ENCODE measurements at places on chromosomes 11 and 22.
A peak's percentile ranks its signal among the peaks of the same experiment; 100 is the strongest.

GRCh38 chr22:49510718-49511117 is 317.0 kb downstream of the BRD1 start:
- DNase-seq = no peak

GRCh38 chr22:39308614-39309363 is 10.6 kb downstream of the RPL3 start:
- DNase-seq = peak; percentile 90

DNA sequence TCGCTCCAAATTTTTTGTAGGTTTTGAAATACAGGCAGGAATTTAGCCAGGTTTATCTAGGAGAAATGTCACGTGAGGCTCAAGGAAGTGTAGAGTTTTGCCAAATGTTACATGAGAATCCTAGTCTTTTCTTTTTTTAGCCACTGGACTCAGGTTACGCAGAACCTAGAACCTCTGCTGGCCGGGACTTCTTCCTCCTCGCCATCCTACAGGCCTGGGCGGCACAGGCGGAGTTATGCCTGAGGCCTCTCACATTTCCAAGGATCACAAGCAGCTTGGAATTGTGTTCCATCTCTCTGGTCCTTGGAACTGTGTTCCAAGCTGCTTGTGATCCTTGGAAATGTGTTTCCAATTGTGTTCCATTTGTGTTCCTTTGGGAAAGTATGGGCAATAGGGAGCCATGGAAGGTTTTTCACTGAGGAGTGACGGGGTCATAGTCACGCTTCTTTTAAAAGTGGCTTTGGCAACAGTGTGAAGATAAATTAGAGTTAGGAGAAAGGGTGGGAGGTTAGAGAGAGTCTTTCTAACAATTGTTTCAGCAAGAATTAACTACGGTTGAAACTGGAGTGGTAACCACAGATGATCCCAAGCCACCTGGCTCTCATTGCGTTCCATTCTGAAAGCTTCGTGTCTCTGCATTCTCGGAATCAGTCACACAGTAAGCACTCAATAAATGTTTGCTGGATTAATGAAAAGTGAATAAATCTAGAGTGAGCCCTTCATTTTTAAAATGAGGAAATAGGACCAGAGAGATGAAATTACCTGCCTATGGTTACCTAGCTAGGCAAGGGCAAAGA is 12.5 kb upstream of the POU2AF1 start:
- DNase-seq = no peak

DNA sequence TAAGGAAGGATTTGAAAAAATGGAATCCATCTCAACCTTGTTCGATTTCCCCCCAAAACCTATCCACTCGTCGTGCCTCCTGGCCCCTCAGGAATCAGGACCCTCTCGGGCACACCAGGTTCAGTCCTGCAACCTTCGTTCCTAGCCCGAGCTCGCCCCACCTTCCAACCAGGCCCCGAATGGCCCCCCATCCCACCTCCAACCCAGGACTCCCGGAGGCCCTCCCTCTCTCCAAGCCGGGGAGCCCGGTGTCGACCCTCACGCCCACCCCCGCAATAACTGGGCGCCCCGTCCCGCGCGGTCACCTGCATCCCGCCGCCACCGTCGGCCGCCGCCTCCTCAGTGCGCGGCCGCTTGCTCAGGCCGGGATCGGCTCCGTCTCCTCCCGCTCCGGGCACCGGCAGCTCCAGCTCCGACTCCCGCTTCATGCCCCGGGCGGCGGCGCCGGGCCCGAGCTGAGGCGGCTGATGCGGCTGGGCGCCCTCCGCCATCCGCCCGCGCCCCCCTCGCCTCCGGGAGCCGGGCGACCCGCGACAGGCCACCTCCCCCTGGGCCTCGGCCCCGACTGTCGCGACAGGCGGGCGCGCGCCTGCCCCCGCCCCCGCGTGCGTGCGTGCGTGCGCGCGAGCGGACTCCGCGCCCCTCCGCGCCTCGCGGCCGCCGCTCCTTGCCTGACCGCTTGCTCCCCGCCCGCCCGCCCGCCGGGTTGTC is 534 bp downstream of the RBFOX2 start:
- no peak for DNase-seq

GRCh38 chr11:93285430-93285829 is 45.1 kb upstream of the DEUP1 start:
- DNase-seq = no peak

GRCh38 chr11:127997594-127997993 is 589.8 kb downstream of the ETS1 start:
- no peak for DNase-seq

GRCh38 chr11:103929170-103929903 is 107.1 kb upstream of the DDI1 start:
- no peak for DNase-seq

GRCh38 chr11:130449996-130450769 is 1.7 kb downstream of the ADAMTS15 start:
- DNase-seq = no peak

- DNase-seq = no peak
Observed at GRCh38 chr11:34397120-34397519, 39.3 kb upstream of the ABTB2 start.

DNA sequence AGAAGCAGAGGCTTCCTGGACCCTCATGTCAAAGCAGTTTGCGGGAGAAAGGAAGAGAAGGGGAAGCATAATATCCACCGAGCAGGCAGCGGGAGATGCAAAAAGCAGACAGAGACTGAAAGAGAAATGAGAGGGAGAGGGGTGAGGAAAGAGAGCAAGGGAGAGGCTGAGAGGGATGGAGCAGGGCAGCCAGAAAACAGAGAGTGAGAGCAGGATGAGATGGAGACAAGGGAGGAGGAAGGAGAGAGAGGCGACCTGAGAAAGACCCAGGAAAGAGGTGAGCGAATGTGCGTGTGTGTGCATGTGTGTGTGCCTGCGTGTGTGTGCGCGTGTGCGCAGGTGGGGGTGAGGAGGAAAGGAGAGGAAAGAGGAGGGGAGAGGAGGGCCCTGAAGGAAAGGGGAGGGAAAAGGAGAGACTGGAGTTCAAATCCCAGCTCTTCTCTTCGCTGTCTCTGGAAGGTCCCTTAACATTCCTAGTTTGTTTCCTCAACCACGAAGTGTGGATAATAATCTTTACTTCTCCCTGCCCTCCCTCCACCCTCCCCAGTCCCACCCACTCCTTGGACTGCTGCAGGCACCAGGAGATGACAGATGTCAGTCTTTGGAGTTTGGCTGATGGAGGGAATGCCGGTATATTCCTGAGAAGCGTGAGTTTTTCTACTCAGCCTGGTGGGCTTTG is 67.9 kb downstream of the ISX start:
- no peak for DNase-seq

DNA sequence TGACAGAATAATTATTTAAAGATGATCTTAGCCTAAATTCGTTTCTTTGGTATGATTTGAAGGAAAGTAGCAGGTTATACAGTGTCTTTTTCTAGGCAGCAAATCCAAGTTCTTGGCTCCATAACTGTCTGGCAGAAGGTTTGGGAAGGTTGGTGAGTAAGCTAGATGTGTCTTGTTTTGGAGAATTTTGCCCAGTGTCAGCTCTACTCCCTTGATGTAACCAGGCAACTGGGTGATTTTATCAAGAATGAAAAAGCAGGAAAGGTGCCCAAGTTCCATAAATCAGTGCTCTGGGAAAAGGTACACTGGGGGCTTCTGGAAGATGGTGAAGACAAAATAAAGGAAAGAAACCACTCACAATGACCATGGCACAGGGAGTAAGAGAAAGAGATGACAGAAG is 71.5 kb upstream of the USP47 start:
- no peak for DNase-seq

DNA sequence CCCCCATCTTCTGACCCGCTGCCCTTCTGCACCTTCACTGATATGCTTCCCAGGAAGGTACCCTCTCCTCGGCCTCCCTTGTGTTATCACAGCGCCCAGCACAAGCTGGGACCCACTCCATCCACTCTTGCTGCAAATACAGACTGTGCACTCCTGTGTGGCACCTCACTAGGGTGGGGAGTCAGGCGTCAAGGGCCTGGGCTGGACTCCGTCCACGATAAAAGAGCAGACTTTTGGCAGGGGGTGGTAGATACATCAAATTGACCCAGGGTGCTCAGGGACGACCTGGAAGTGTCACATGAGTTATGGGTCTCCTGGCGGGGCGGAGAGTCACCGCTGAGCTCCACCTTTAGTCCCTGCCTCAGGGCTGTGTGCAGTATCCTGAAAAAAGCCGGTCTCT is 908 bp downstream of the TRPM5 start:
- DNase-seq = no peak

DNA sequence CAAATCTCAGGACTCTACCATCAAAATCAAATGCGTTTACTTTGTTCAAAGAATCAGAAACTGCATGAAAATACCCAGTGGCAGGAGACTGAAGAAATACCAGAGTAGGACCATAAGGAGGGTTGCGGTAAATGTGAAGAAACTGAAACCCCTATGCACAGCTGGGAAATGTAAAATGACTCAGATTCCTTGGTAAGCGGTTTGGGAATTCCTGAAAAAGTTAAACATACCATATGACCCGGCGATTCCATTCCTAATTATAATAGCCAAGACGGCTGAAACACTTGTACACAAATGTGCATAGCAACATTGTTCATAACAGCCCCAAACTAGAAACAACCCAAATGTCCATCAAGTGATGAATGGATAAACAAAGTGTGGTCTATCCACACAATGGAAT is 114.1 kb upstream of the GRAMD1B start:
- peak; percentile 12 for DNase-seq

GRCh38 chr22:41681616-41682015 is 7.1 kb downstream of the SNU13 start:
- DNase-seq = no peak

- no peak for DNase-seq
Observed at GRCh38 chr11:42296910-42297309, 837.5 kb upstream of the LRRC4C start.

- peak; percentile 24 for DNase-seq
Observed at GRCh38 chr22:46355369-46355995, 20.0 kb downstream of the TRMU start.

DNA sequence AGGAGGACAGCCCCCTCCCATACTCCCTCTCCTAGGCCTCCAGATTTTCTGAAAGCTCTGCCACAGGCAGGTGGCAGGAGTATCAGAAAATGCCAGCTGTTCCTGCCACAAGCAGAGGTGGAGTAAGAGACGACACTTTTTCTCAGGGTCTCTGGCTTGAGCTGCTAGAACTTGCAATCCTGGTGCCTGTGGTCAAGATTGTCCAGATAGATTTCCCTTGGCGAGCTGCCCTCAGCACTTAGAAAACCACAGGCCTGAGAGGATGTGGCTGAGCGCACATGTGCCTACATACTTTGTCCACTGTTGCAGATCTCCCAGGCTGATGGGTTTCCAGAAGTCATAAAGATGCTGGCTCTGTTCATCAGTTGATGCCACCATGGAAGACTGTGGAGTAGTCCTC is 65.7 kb upstream of the NAV2 start:
- peak; percentile 95 for DNase-seq

DNA sequence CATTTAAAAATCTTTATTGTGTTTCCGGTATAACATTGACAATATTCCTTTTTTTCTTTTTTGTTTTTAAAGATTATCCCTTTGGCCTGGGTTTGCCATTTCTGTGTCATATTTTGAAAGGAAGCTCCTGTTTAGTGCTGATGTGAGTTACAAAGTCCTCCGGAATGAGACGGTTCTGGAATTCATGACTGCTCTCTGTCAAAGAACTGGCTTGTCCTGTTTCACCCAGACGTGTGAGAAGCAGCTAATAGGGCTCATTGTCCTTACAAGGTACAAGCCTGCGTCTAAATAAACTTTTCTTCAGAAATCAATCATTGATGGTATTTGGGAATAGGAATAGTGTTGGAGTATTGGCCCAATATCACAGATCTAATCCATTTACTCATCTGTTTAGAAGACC is 19.8 kb downstream of the PIWIL4 start:
- no peak for DNase-seq

DNA sequence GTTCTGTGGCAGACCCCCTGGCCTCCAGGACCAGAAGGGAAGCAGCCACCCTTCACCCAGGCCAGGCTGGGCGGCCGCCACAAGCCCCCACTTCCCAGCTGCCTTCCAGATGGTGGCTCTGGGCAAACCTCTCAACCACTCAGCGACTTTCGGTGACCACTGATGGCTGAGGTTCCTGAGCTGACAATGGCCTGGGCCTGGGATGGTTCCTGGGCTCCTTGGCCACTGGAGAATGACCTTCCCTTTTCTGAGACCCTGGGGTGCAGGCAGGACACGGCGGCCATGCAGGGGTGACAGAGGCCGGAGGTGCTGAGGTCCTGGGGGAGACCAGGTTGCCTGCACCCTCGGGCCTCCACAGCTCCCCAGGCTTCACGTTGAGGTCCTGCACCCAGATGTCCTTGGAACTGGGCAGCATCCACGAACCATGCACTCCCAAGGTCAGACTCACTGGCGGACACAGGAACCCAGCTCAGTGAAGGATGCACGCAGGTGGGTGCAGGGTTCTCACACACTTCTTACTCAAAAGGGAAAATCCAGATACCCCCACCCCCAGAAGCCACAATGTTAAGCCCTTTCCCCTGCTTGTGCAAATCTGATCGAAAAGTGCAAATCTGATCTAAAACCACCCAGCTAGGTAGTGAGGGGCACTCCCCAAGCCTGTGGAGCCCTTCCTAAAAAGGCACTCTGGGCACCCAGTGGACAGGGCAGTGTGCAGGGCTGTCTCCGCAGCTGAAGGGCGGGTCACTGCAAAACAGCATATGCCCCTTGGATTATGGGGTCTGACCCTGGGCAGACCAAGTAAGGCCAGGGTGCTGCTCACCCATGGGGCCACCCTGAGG is 13.9 kb upstream of the PHLDA2 start:
- DNase-seq = no peak

DNA sequence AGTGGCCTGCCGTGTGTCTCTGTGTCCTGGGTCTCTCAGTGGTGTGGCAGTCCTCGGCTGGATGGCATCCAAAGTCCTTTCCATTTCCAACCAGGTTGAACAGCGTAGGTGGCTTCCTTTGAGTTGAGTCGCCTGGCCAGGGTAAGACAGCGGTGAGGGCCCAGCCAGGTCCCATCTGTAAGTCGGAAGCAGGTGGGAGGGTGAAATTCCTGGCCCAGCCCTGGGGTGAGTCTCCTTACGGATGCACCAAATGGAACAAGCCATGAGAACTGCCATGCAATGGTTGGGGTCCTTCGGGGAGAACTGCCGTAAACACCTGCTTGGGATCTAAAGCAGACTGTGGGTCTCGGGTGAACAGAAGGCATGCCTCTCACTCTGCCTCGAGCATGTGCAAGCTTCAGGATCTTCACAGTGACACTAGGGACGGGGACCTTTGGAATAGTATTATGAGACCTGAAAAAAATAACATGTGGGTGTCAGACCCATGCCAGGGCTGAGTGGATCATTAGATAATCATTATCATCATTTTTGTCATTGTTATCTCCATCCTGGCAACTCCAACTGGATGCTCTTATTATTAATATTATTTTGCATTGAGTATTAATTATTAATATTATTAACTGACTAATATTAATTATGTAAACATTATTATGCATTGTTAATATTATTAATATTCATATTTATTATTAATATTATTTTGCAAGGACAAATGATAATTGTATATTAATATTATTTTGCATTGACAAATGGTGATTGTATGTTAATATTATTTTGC is 57.7 kb upstream of the LINC01488 start:
- no peak for DNase-seq

- DNase-seq = peak; percentile 24
Observed at GRCh38 chr22:29768052-29768693, 1.0 kb downstream of the UQCR10 start.

All from HFFc6 (cell line).